Type B pancreatic cell (in vitro differentiated cells): ENCODE measurements at places on chromosomes 7 and 10.

- H3K27ac ChIP-seq, result peak overlapping the region; percentile 89
- H3K4me1 ChIP-seq, result peaks cover 28% of the 10 kb centered on the region
- no peaks in the 10 kb centered on the region for H3K27me3 ChIP-seq
- no peaks in the 10 kb centered on the region for H3K36me3 ChIP-seq
- peak overlapping the region; percentile 53 for H3K4me3 ChIP-seq
Observed at GRCh38 chr7:50531928-50532327, 33.3 kb downstream of the DDC start.

DNA sequence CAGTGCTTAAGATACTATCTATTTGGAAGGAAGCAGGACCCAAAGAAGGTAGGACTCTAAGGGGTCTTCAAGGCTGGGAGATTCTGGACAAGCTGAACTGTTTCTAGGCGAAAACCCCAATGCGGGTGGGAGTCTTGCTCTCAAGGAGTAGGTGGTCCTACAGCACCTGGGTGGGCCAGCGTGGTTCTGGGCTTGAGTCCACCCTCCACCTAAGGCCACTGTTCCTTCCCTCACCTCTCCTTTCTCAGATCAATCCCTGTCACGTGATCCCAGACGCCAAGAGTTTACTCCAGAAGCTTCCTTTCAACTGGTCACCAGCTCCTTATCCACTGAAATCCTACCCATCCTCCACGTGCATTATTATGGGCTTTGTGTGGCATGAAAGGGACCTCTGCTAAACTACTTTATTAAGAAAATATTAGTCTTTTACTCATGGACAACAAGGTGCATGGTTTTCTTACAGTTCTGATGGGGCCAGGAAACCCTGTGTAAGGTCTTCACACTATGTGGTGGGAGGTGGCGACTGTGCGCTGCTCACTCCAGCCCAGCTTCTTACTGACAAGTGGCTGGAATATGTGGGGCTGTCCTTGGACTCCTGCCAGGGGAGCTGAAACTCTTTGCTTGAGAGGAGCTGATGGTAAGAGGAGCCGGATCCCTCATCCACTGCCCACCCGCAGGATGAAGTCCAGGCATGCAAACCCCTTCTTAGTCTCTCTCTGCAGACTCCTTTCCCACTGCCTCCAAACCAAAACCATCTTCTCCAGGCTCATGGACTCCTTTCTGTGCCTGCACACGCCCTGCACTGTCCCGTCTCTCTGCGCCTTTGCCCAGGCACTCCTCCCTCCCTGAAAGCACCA lies 1.6 kb downstream of the ZNF746 start:
- peaks cover 23% of the 10 kb centered on the region for H3K4me1 ChIP-seq
- DNase-seq, result no peak
- peak overlapping the region; percentile 95 for H3K27ac ChIP-seq
- peaks cover 19% of the 10 kb centered on the region for H3K36me3 ChIP-seq
- peaks cover 22% of the 10 kb centered on the region for H3K27me3 ChIP-seq

GRCh38 chr10:80512031-80512526 lies 25.6 kb upstream of the SH2D4B start:
- no peaks in the 10 kb centered on the region for H3K27me3 ChIP-seq
- peaks cover 9% of the 10 kb centered on the region for H3K4me1 ChIP-seq
- no peak overlapping the region for H3K4me3 ChIP-seq
- H3K36me3 ChIP-seq, result peaks cover 37% of the 10 kb centered on the region
- DNase-seq, result no peak

DNA sequence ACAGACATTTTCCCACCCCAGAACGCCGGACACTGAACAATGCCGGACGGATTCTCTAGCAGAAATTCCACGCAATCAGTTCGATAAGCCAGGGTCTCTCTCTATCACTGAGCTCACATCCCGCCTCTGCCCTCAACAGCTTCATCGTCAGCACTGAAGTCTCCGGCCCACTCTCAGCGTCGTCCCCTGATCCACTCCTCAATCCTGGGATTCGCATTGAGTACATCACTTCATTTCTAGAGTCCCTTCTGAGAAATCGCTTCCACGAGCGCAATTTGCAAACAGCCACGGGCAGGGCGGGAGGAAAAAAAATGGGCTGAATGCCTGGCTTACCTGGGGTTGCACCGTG lies 365 bp downstream of the YME1L1 start:
- H3K27ac ChIP-seq, result peak overlapping the region; percentile 100
- peaks cover 26% of the 10 kb centered on the region for H3K36me3 ChIP-seq
- peak overlapping the region; percentile 99 for H3K4me3 ChIP-seq
- no peak for DNase-seq
- H3K4me1 ChIP-seq, result peaks cover 26% of the 10 kb centered on the region
- no peaks in the 10 kb centered on the region for H3K27me3 ChIP-seq

GRCh38 chr10:17954861-17955260 lies 3.1 kb downstream of the SLC39A12 start:
- DNase-seq, result no peak
- no peaks in the 10 kb centered on the region for H3K36me3 ChIP-seq
- no peak overlapping the region for H3K4me3 ChIP-seq
- H3K27ac ChIP-seq, result no peak overlapping the region
- H3K27me3 ChIP-seq, result peaks cover 2% of the 10 kb centered on the region

- no peaks in the 10 kb centered on the region for H3K36me3 ChIP-seq
- DNase-seq, result no peak
- no peak overlapping the region for H3K4me3 ChIP-seq
- no peaks in the 10 kb centered on the region for H3K4me1 ChIP-seq
- no peaks in the 10 kb centered on the region for H3K27me3 ChIP-seq
- H3K27ac ChIP-seq, result no peak overlapping the region
Observed at GRCh38 chr7:421136-421991, 98.3 kb downstream of the PDGFA start.

DNA sequence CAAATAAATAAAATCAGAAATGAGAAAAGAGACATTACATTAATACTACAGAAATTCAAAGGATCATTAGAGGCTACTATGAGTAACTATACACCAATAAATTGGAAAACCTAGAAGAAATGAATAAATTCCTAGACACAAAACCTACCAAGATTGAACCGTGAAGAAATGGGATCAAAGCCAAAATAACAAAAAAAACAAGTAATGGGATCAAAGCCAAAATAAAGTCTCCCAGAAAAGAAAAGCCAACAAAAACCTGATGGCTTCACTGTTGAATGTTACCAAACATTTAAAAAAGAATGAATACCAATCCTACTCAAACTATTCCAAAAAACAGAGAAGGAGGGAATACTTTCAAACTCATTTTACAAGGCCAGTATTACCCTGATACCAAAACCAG lies 20.0 kb downstream of the GSDME start:
- DNase-seq, result no peak
- H3K27ac ChIP-seq, result no peak overlapping the region
- no peaks in the 10 kb centered on the region for H3K4me1 ChIP-seq
- H3K36me3 ChIP-seq, result no peaks in the 10 kb centered on the region
- H3K27me3 ChIP-seq, result no peaks in the 10 kb centered on the region

GRCh38 chr7:158275711-158276413 lies 311.8 kb downstream of the PTPRN2 start:
- no peaks in the 10 kb centered on the region for H3K36me3 ChIP-seq
- DNase-seq, result peak; percentile 55
- H3K27me3 ChIP-seq, result no peaks in the 10 kb centered on the region
- no peak overlapping the region for H3K27ac ChIP-seq
